Activated naive CD4-positive, alpha-beta T cell treated with anti-CD3 and anti-CD28 coated beads, Interleukin-2, amount 50 U/mL, for 72 hours (primary cell): ENCODE measurements at places on chromosomes 13 and 19. TPM values are rescaled to one million over a fixed set of nuclear protein-coding genes. Genes with fewer than 3 reads are reported as not detected.

Gene DHPS
- 148 TPM for total RNA-seq

Gene WTIP
- total RNA-seq = 1.6 TPM

Gene LYPD5
- 3.8 TPM for total RNA-seq

Gene ZNF540
- 3.0 TPM for total RNA-seq

Gene CGB2
- not detected for total RNA-seq

Gene ADGRE1
- total RNA-seq = 16.1 TPM

GRCh38 chr13:34419025-34419424 lies 523.0 kb upstream of the NBEA start:
- no peak for DNase-seq

GRCh38 chr13:36841391-36841790 lies 22.4 kb downstream of the RFXAP start:
- no peak for DNase-seq

- DNase-seq = no peak
Measured at GRCh38 chr19:28633319-28634018, 579.5 kb downstream of the UQCRFS1 start.

GRCh38 chr19:19531951-19532805 lies 3.5 kb downstream of the YJEFN3 start:
- DNase-seq = peak; percentile 83

DNA sequence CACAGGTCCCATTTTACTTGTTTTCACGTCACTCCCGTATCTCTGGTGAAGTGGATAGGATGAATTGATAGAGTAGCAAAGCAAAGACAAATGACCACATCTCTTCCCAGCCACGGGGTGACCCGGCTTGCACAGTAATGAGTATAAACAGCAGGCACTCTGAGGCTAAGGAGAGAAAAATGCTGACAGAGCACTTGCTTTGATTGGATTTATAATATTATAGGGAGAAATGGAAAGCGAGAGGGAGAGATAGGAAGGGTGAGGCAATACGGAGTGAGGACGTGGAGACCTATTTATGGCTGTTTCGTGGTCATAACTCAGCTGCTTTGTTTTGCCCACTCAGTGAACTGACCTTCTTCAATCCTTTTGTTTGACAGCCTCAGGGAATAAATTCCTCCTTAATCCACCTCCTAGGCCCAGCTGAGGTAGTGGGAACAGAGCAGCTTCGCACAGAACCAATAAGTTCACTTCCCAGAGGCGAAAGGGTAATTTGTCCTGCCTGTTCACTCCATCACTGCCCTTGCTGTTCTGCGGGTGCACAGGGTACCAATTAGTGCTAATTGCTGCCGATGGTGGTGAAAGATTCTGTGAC lies 68.6 kb downstream of the ERCC5 start:
- no peak for DNase-seq

DNA sequence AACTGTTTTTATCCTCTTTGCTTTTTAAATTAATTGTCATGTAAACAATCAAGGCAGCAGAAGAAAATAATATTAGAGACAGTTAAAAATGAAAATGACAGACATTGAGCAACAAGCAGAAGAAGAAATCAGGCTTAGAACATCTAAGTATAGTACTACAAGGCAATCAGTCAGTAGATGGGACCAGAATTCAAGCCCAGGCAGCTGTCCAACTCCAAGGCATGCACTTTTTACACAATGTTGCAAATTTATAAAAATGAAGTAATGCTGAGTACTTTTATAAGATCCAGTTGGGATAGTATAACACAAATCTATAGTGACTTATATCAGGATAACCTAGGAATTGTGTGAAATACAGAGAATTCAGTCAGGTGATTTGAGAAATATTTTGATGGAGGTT lies 2815.8 kb downstream of the PCDH9 start:
- DNase-seq = no peak

GRCh38 chr19:29587518-29587986 lies 18.5 kb upstream of the POP4 start:
- DNase-seq = peak; percentile 69

- DNase-seq = no peak
Measured at GRCh38 chr19:27776524-27776923, 1436.4 kb downstream of the UQCRFS1 start.

GRCh38 chr19:42155796-42156195 lies 23.6 kb upstream of the POU2F2 start:
- DNase-seq = no peak

GRCh38 chr13:97502181-97502580 lies 68.2 kb downstream of the RAP2A start:
- no peak for DNase-seq

GRCh38 chr13:52706081-52706480 lies 33.5 kb downstream of the CNMD start:
- no peak for DNase-seq

- DNase-seq = no peak
Measured at GRCh38 chr13:34738254-34738992, 203.6 kb upstream of the NBEA start.
